ENCODE measurements at places on chromosomes 1 and 21.
A peak's percentile ranks its signal among the peaks of the same experiment; 100 is the strongest.

- DNase-seq, result no peak
Measured at GRCh38 chr1:33721301-33721815, 142.5 kb upstream of the HMGB4 start.

DNA sequence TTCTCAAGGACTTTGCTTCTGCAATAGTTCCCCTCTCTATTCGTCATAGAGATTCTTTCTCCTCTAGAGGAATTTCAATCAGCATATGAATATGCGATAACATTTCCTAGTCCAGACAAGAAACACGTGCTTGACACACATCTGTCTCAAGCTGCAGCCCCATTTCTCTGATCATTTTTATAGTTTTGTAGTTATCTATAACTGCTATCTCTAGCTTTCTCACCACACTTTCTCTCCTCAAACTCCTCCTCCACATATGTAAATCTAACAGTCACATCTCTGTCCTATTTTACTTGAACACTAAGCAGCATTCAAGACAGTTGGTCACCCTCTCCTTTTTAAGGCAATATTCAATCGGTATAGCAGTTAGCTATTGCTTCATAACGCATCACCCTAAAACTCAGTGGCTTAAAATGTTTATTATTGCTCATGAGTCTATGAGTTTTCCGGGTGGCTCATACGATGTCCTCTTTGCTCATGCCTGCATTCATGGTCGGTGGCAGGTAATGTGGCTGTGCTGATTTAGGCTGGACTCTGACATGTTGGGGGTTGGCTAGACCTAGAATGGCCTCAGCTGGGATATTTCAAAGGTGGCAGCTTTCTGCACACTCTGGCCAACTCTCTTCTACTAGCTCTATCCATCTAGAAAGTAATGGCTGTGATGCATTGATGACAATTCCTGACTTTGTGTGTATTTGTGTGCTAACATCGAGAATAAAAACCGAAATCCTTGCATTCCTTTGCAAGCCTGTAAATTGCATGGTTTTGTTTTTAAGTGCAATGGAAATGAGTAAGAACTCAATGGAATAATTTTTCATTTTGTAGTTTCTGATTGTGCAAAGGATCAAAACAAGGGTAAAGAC is 20.6 kb downstream of the ATP6V1G3 start:
- DNase-seq, result no peak

GRCh38 chr1:17792421-17792820 is 37.3 kb downstream of the ACTL8 start:
- DNase-seq, result no peak

GRCh38 chr1:35506960-35507912 is 50.0 kb downstream of the KIAA0319L start:
- DNase-seq, result no peak

- DNase-seq, result no peak
Measured at GRCh38 chr1:7574121-7575040, 196.7 kb upstream of the VAMP3 start.

GRCh38 chr1:28864695-28865094 is 49.7 kb upstream of the EPB41 start:
- DNase-seq, result no peak

DNA sequence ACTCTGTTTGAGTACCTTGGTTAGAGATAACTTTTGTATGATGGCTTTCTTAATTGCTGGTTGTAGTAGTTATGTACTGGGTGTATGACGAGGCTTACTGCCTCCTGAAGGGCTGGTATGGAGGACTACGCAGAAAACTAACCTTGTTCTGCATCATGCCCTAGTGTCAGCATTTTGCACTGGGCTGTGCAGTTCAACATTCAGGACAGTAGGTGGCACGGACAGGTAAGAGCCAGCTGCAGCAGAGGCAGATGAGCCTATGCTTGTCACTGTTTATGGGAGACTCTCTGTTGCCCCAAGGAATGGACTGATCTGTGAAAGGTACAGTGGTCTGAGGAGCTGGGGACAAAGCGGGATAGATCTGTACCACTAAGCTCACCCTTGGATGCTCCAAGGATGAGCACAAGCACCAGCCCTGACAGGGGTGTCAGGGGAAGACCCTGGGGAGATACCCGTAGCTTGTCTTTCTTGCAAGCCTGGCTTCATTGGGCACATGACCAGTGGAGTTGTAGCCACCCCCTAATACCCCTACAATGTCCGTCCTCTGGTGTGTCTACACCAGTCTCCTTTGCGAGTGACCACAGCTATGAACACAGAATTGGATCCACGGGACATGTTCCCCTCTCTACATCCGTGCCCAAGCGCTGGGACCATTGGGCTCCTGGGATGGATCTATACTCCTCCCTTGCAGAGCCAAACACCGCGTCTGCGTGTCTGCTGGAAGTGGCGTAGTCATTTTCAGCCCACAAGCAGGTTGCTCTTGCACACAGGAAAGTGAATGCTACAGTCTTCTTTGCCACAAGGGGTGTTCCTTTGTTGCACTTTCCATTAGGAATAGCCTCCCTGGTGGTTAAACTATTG is 51.1 kb upstream of the CFHR3 start:
- no peak for DNase-seq

DNA sequence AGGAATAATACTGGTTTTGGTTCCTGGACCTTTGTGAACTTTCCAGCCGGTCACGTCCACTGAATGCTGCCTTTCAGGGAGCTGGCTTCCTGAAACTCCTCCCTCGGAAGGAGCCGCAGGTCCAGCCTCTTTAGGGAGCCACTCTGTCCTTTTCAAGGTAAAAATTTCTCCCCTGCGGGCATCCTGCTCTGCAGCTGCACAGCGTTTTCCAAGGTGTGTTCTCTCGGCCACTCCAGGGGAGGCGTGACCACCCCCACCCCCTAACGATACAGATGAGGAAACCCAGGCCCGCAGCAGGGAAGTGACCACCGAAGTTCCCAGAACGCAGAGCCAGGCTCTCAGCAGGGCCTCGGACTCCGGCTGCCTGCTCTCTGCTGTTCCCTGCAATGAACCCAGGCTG is 21.5 kb downstream of the PADI2 start:
- DNase-seq, result no peak

DNA sequence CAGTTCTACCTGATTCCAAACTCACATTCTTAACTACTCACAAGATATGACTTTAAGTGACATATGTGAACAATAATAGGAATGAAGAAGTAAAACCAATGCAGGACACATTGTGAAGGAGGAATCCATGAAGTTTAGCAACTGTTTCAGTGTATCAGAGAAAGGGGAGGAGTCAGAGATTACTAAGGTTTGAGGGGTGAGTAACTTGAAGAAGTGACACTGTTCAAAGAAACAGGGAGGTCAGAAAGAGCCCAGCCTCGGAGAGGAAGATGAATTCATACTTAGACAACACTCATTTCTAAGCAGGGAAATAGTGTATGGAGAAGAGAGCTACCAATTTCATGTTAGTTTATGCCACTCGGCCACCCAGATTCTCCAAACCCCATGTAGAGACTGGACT is 28.2 kb upstream of the RPF1 start:
- no peak for DNase-seq

GRCh38 chr1:241654019-241654418 is 1.9 kb downstream of the WDR64 start:
- no peak for DNase-seq

- no peak for DNase-seq
Measured at GRCh38 chr1:231893400-231894102, 267.0 kb downstream of the DISC1 start.

DNA sequence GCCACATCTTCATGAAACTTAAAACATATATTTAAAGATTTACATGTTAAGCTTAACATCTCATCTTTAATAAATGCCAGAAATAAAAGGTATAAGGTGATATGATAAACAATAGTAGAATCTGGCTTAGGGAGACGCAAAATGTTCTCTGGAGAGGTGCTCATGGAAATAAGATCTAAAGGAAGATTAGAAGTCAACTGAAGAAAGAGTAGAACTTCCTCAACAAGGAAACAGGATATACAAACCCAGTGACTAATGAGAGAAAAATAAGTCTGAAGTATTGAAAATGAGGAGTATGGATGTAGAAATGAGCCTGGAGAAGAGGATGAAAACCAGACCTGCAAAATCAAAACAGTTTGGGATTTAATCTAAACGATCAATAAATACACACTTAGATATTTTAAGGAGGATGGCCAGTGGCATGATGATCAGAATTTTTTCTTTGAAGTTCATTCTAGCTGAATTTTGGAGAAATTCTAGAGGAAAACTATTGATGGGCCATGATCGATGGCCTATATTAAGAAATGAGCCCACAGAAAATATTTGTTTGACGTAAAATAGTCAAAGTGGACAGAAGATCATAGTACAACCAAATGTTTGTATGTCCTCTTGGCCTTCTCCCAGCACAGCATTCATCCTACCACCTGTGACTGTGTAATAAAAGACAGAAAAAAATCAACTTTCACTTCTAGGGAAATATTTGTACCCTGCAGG is 387.9 kb upstream of the PTBP2 start:
- no peak for DNase-seq

DNA sequence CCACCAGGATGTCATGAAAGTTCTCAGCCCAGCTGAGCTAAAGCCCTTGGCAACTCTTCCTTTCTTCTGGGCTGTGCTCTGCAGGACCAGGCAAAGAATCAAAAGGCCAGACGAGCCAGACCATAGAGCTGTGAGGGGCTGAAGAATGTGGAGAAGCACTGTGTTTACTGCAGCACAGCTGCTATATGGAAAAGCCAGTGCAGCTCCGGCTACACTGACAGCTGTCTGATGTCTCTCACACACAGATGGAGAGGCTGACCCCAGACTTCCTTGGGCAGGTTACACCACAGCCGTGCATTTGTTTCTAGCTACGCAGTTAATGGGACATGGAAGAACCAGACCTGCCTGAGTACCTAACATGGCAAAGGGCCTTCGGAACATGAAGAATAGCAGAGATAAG is 40.3 kb downstream of the CD247 start:
- no peak for DNase-seq

DNA sequence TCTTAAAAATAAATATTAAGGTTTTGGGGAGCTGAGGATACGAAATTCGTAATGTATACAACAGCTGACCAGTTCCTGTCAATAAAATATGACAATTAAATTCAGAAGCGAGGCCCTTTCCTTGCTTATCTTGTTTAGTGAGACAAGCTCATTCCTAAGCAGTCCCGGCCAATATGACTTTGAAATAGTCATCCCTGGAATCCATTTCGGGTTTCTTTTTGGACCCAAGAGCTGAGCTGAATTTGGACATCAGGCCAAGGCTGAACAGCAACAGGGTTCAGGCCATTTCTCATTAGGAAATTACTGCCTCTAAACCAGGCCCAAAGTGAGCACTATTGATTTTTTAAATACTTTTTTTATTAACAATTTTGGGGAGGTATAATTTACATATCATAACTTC is 17.3 kb upstream of the FMN2 start:
- DNase-seq, result no peak

- DNase-seq, result no peak
Measured at GRCh38 chr1:37794372-37795339, 1.0 kb downstream of the MANEAL start.

DNA sequence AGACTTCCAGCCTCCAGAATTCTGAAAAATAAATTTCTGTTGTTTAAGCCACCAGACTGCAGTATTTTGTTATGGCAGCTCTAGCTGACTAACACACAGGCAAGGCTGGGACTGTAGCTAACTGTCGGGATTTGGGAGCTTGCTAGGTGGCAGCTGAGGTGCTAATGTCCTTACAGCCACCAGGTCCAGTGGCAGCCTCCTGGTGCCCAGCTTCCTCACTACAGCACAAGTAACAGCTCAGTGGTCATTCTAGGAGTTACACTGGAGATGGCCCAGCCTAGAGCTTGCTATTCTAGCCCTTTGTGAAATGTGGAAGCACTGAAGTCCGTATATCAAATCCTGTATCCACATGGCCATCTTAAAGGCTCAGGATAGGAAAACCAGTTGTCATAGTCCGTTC is 4.3 kb upstream of the C1orf115 start:
- no peak for DNase-seq

DNA sequence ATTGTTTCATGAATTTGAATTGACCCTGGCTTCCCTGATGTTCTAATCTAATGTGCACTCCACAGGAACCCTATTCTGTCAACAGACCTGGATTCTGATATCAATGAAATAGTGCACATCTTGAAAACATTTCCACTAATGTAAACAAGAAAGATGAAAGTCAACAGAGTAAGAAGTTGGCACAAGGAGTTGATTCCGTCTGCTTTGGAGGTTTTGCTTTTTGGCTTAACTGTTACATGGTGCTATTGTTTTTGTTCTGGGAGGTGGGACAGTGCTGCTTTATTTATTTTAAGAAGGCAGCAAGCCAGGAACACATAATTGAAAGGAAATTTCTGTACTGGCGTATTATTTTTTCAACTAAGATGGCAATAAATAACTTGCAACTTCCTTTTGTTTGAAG is 73.3 kb downstream of the LEPR start:
- no peak for DNase-seq

DNA sequence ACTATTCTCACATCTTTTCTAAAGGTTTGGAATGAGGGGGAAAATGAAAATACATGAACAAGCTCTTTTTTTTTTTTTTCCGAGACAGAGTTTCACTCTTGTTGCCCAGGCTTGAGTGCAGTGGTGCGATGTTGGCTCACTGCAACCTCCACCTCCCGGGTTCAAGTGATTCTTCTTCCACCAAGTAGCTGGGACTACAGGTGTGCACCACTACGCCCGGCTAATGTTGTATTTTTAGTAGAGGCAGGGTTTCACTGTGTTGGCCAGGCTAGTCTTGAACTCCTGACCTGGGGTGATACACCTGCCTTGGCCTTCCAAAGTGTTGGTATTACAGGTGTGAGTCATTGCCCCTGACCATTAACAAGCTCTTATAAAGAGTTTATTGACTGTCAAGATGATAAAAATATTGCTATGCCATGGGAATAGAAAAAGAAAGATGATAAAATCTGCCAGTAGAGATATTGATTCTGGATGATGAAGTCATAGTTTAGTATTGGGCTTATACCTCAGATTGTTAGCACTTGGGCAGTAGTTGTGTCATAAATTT is 36.6 kb downstream of the INKA2 start:
- no peak for DNase-seq

DNA sequence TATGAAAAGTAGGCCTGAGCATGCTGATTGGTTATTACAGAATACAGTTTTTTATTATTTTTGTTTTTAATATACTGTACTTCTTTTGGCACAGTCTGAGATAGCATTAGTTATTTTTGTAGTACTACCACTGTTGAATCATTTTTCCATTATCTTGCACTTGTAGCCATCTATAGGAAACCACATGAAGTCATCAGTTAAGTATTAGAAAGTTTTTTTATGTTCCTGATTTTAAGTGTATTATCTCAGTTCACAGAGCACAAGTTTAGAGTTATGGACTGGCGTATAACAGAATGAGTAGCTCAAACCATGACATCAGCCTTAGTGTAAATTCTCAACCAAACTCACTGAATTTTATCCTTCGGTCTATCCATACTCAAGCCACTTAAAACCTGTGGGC is 22.8 kb downstream of the DHX9 start:
- DNase-seq, result no peak

DNA sequence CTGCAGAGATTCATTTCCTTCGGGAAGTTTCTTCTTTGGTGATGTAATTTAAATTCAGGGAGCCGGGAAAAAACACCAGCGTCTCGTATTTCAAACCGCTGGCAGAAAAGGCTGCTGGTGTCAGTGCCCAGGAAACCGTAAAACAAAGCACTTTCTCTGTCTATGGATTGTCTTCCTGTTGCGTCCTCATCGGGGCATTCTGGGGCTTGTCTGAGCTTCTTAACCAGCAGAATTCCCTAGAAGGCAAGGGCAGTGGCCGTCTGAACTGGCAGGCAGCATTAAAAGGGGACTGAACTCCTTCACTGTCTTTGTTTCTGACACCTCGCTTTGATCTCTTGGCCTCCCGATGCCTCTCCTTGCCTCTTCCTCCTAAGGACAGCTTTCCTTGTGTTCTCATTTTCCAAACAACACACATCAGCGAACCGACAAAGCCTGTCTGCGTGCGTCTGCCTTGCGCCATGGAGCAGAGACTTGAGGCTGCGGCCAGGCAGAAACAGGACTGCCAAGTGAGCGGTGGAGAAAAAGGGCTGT is 391.6 kb upstream of the VAMP3 start:
- peak; percentile 44 for DNase-seq

All from NCI-H2081 treated with DMSO at 0.1 percent for 48 hours (cell line).